ENCODE measurements at places on chromosomes 7 and 10.

GRCh38 chr7:80934321-80934720 lies 15.5 kb upstream of the SEMA3C start:
- no peak for DNase-seq

- no peak for DNase-seq
Observed at GRCh38 chr10:133160826-133161471, 930 bp downstream of the KNDC1 start.

- no peak for DNase-seq
Observed at GRCh38 chr10:76874176-76874575, 763.4 kb downstream of the KCNMA1 start.

- DNase-seq, result no peak
Observed at GRCh38 chr10:7135188-7135587, 275.6 kb downstream of the SFMBT2 start.
